Stimulated activated CD4-positive, alpha-beta T cell treated with anti-CD3 and anti-CD28 coated beads, TNF-alpha, amount 100 ng/mL, for 48 hours (primary cell): ENCODE measurements at places on chromosomes 12 and 14.

- no peak for DNase-seq
These were observed 394.3 kb downstream of the EGLN3 start for GRCh38 chr14:33556382-33557121.

DNA sequence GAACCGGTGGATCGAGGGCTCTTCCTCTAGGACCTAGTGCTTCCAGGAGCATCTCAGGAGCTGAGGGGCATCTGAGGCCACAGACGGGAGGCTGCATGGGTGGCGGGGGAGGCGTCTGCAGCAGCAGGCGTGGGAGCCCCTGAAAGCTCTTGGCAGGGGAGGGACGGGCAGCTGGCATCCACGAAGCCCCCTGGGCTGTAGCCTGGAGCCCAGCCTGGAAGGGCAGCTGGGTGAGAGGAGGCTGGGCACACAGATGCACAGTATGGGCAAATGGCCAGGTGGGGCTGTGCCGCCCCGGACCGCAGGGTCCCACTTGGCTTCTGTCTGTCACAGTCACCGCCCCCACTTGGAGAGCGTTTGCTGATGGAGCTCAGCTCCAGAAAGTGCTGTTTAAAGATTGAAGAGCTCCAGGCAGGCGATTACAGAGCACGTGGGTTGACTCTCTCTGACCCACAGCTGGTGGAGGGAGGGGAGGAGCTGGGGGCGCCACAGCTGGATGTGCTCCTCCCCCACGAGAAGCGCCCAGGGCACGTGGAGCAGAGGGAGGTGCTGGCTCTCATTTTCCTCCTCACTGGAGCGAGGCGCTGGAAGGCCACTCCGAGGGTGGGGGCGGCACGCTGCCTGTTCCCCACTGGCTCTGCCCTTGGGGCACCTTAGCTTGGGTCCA, 155.0 kb upstream of the C14orf180 start:
- DNase-seq, result no peak

GRCh38 chr14:52873065-52873464, 77.8 kb downstream of the FERMT2 start:
- DNase-seq, result no peak

GRCh38 chr12:32080435-32080834, 26.2 kb upstream of the BICD1 start:
- DNase-seq, result no peak

GRCh38 chr14:94042433-94043091, 16.4 kb downstream of the OTUB2 start:
- no peak for DNase-seq

DNA sequence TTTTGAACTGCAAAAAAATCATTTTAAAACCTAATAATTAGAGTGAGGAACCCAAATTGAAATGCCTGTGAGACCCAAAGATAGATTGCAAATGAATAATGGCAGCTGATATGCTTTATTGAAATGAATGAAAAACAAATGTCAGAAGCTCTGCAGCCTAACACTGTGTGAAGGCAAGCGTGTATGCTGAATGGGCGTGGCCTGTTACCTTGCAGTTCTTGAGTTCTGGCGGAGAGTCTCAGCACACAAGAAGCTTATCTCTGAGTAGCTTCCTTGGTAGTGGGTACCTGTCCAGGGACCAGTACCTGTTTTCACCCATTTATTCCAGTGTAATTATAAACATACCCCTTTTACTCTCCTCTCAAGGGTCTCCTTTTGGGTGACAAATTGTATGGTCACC, 341.2 kb downstream of the NPAS3 start:
- no peak for DNase-seq

GRCh38 chr14:88614218-88614907, 51.5 kb downstream of the ZC3H14 start:
- no peak for DNase-seq

- DNase-seq, result no peak
These were observed 51.7 kb downstream of the PPFIBP1 start for GRCh38 chr12:27575762-27576118.

DNA sequence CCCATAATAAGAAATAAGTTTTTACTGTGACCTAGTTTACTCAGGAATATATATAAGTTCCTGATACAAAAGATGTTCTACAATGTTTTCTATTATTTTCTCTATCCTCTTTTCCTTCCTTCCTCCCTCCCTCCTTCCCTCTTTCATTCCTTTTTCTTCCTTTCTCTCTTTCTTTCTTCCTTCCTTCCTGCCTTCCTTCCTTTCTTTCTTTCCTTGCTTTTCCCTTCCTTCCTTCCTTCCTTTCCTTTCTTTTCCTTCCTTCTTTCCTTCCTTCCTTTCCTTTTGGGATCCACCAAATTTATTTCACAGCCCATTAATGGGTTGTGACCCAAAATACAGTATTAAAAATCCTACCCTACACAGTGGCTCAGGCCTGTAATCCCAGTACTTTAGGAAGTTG, 3.9 kb upstream of the VDR start:
- DNase-seq, result no peak

DNA sequence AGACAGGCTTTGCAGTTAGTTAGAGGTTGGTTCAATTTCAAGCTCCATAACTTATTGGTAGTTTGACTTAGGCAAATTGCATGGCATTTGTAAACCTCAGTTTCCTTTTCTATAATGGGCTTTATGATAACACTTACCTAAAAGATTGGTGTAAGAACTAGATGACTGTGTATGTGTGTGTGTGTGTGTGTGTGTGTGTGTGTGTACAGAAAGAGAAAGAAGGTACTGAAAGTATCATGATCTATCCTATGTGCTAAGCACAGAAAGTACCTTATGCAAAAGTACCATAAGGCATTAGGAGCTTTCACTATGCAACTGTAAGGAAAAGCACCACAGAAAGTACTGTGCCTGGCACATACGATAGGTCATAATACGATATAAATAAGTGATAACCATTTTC, 304.3 kb upstream of the KITLG start:
- no peak for DNase-seq

DNA sequence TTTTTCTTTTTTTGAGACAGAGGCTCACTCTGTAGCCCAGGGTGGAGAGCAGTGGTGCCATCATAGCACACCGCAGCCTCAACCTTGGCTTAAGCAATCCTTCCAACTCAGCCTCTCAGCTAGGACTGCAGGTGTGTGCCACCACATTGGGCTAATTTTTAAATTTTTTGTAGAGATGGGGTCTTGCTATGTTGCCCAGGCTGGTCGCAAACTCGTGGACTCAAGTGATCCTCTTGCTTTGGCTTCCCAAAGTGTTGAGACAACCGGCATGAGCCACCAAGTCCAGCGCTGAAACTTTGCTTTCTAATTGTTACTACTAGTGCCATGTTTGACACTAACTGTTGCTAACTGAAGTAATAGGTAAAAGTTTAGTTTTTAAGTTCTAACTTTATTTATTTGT, 8.0 kb downstream of the RNF10 start:
- no peak for DNase-seq

- no peak for DNase-seq
These were observed 15.3 kb downstream of the PDE3A start for GRCh38 chr12:20383612-20384011.

GRCh38 chr14:83918546-83918945, 1611.4 kb upstream of the FLRT2 start:
- no peak for DNase-seq

GRCh38 chr12:6786416-6787094, 2.8 kb upstream of the CD4 start:
- DNase-seq, result no peak

DNA sequence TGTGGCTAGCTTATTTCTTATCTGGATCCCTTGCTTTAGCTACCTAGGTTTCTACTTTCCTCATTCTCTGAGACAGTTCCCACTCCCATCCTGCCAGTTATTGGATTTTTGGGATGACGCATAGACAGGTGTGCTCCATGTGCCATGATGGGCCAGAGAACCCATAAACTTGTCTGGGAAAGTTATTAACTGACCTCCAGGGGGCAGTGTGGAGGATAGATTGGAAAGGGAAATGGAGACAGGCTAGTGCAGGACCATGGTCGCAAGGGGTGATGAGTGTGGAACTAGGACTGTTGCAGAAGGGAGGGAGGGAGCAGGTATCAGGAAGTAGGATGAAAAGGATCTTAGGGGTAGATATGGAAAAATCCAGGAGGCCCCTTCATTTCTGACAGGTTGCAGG, 80.3 kb downstream of the ESRRB start:
- DNase-seq, result peak; percentile 31

DNA sequence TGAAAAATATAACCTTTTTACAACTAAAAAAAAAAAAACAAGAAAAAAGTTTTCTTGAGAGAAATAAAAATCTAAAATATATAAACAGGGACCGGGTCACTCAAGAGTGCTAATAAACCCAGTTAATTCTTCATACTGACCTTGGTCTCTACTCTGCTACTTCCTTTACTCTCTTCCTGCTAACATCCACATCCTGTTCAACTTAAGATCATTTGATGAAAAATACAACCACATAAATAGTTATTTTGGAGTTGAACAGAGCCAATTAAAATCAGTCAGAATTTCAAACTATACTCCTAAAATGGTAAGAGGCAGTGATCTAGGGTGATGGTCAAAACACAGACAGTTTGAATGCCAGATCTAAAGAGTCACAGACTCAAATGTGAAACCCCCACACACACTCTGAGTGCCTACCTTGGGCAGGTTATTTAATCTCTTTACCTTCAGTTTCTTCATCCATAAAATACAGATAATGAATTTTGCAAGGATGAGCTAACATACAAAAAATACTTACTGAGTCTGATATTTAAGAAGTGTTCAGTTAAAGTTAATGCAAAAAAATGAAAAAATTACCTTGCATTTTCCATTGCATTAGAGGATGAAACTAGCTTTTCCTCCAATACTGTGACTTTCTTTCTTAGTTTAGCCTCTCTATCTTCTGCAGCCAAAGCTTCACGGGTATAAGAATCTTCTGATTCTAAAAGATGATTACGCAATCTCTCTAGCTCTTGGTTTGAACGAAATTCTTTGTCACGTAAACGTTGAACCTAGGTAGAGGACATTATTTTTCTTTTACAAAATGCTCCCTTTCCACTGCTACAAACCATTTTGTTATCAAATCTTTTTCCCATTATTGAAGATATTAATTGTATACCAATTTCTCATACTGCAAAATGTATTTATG, 40.9 kb downstream of the TRIP11 start:
- DNase-seq, result no peak

DNA sequence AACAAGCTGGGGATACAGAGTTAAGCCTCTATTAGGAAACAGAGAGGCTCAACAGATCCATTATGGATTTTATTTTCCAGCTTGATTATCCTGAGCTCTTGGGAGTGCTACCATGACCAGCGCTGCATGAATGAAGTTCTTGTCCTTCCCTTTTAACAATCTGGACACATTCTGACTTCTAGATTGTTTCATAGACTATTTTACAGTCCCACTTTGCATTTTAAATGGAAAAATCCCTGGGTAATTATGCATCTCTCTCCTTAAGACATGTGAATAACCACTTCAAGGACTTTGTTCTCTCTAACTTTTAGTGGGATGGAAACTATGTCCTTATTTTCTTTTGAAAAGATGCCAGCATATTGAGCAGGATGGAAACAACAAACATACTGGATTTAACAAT, 2.0 kb downstream of the CCDC198 start:
- DNase-seq, result no peak

DNA sequence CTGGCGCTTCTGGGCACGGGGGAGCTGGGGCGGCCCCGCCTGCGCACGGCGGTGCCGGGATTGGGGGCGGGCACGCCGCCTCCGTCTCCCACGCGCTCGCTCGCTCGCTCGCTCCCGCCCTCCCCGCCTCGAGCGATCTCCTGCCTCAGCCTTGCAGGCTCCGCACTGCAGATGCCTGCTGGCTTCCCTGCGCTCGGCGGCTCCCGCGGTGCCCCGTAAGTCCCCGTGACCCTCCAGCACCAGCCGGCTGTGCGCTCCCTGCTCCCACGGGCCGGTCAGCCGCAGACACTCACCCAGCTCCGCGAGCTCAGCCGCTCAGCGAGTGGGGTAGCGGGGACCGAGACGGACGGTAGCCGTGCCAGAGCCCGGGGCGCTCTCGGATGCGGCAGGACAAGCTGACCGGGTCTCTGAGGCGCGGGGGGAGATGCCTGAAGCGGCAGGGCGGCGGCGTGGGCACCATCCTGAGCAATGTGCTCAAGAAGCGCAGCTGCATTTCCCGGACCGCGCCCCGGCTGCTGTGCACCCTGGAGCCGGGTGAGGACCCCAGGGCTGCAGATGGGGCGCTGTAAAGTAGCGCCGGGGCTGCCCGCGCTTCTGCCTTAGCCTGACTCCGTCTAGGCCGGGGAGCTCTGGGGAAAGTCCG, at the start of gene TBC1D30:
TBC1D30 (plus strand) TSS at position 148 of the 643 bp plus-strand sequence; CDS start at position 381, 233 bp downstream.
- no peak for DNase-seq

DNA sequence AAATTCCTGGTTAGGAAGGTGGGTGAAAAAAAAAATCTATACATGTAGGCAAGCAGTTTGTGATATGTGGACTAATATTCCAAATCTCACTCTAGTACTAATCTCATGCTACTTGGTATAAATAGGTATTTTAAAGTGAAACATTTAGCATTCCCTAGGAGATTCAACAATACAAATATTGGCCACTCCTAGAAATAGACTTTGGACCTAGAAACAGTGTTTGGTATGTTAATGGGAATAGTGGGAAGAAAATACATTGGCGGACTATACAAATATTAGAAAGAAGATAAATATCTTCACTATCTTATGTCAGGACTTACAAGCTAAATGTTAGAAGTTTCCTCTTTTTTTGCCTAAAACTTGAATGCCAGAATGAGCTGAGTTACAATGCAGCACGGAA, 28.2 kb downstream of the HIGD1C start:
- DNase-seq, result no peak

GRCh38 chr14:68879321-68879781, 86.5 kb upstream of the ZFP36L1 start:
- no peak for DNase-seq

DNA sequence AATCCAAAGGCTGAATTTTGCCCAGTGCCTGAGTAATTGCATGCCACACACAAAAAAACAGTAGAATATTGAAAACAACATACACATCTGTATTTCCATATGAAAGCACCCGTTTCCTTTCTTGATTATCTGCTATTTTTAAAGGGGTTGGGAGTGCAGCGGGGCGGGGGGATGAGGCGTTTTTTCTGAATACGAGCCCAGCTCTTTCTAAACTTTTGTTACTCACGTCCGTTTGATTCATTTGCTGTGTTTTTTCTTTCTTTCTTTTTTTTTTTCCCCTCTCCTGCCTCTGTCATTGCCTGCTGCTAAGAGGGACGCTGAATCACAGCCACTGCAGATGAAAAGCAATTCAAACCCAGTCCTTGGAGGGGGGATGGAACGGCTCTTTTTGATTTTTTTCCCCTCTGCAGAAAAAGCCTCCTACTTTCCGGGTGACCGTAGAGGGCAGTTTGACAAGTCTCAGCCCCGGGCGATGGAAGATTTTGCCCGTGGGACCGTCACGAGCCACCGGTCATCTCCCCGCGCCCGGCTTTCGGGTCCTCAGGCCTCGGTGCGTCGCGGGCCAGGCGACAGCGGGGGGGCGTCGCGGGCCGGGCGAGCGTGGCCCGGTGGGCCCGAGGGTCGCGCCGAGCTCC, 572 bp upstream of the RASSF8 start:
- DNase-seq, result no peak
